Activated naive CD8-positive, alpha-beta T cell treated with anti-CD3 and anti-CD28 coated beads, Interleukin-2, amount 10 ng/mL, durations not matched to agents 7 days and 5 days (primary cell): ENCODE measurements at places on chromosomes 3 and 15.

- H3K27me3 ChIP-seq, result peaks cover 56% of the 10 kb centered on the region
- peaks cover 1% of the 10 kb centered on the region for H3K36me3 ChIP-seq
- H3K4me3 ChIP-seq, result peak within 1 kb of the TSS; percentile 44
- peak; percentile 30 for DNase-seq
Measured at GRCh38 chr3:24494618-24495325, at the start of gene THRB. Gene THRB (minus strand): TSS chr3:24494850.

DNA sequence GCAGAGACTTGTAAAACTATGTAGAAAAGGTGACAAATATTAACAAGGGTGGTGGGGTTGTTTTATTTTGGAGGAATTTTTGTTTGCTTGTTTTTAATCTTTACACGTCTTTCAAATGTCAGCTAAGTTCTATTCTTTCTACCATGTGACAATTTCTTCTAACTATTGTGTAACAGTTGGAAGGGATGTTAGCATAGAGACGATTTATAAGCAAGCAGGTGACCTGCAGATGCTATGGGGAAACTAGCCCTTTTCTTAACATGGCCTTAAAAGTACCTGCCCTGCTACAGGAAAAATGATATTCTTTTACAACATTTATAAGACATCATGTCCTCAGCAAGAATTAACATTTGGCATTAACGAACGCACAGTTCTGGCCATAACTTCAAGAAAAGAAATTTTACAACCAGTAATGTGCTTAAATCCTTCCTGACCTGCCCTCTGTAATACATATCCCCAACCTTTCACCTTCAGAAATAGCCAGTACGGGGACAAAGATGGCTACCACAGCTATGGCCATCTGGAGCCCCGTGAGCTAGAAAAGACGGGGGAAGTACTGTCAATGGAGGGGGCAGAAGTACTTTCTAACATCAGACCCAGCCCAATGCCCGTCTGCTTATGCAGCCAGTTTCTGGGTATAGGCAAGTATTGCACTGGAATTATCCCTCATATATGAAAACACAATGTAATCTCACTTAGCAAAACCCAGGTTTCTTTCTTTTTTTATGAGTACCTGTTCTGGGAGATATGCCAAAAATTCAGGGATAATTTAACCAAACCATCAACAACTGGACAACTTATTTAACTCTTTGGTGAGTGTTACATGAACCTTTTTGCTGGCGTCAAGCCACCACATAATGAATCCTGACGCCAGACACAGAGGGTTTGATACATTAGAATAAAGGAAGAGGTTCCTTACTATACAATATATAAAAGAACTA lies 67.7 kb upstream of the NR2F2 start:
- no peak for DNase-seq
- no peak overlapping the region for H3K4me3 ChIP-seq
- no peaks in the 10 kb centered on the region for H3K27me3 ChIP-seq
- H3K27ac ChIP-seq, result no peak overlapping the region
- H3K4me1 ChIP-seq, result no peaks in the 10 kb centered on the region
- no peaks in the 10 kb centered on the region for H3K36me3 ChIP-seq

GRCh38 chr3:50171540-50172301 lies 16.6 kb downstream of the SEMA3F start:
- no peak overlapping the region for H3K4me3 ChIP-seq
- no peaks in the 10 kb centered on the region for H3K27me3 ChIP-seq
- peaks cover 2% of the 10 kb centered on the region for H3K4me1 ChIP-seq
- H3K27ac ChIP-seq, result no peak overlapping the region
- no peak for DNase-seq

DNA sequence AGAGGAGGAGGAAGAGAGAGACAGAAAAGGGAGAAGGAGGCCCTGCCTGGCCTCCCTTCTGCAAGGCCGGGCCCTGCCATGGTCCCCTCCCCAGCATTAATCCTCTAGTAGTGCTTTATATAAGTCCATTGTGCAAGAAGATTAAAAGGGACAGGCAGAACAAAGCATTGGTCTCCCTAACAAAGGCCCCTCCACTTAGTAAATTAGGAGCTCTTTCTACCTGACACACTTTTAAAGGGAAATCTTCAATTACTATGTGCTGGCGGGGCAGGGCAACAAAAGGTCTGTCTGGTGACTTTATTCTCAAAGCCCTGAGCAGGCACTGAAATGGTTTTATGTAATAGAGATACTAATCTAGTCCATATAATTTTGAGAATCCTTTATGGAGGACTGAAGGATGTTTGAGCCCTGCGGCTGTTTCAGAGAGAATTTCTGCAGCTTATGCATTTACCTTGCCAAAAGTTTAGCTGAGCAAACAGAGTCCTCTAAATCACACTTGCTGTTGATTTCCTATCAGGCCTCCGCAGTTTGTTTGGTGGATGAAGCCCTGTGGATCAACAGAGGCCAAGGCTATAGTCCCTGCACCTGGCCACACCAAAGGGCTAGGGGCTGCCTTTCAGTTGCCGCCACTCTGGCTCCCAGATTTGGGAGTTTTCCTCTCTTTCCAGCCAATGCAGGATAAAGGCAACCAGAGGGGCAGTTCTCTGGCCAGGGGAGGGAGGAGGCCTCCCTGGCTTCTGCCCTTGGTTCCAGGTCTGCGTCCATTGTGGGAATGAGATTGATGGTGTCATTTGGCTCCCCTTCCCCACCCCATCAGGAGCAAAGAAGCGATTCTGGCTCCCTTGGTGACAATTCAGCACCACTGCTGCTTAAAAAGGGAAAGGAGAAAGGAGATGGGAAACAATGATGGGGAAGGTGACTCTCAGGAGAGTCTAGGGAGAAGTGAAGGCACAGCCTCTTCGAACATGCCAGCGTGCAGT lies 148.0 kb downstream of the MEGF11 start:
- peaks cover 7% of the 10 kb centered on the region for H3K27me3 ChIP-seq
- no peaks in the 10 kb centered on the region for H3K36me3 ChIP-seq
- H3K27ac ChIP-seq, result no peak overlapping the region

DNA sequence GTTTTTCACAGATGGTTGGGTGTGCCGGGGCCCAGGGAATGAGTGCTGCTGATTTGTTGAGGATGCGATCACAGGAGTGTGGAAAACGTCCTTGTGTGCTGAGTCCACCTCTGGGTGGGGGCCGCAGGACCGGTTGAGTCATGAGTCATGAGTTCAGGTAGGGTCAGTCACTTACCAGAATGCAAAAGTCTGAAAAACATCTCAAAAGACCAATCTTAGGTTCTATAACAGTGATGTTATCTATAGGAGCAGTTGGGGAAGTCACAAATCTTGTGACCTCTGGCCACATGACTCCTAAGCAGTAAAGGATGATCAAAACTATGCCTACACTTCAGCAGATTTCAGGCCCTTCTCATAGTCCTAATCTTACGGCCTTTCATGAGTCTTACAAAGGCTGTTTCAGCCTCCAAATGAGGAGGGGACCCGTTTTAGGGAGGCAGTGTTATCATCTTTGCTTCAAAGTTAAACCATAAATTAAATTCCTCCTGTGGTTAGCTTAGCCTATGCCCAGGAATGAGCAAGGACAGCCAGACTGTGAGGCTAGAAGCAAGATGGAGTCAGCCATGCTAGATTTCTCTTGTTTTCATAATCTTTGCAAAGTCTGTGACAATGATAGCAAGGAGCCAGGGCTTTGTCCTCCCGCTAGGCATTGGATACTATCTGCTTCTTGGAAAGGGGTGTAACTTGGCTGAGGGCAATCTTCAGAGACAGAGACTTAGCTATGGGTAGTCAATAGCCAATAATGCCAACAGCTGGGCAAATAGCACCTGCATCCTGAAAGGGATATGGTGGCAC lies 30.6 kb upstream of the PIAS1 start:
- no peak for DNase-seq
- no peaks in the 10 kb centered on the region for H3K4me1 ChIP-seq

DNA sequence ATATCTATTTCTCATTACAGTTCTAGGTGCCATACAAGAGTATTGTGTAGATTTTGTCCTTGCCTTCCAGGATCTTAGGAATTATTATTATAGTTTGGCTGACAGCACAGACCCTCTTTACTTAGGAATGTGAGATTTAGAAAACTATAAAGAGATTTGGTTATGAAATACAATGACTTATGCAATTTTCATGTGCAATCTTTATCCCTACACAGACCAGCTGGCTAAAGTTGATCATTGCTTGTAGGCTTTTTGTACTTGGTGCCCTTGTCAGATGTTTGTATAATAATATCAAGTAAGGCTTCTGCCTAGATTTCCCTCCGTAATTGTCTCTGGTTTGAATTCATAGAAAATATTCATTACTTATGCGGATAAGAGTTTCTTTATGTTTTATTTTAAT lies 174.5 kb upstream of the GAP43 start:
- H3K4me3 ChIP-seq, result no peak overlapping the region
- no peaks in the 10 kb centered on the region for H3K27me3 ChIP-seq
- H3K36me3 ChIP-seq, result no peaks in the 10 kb centered on the region
- H3K4me1 ChIP-seq, result no peaks in the 10 kb centered on the region

DNA sequence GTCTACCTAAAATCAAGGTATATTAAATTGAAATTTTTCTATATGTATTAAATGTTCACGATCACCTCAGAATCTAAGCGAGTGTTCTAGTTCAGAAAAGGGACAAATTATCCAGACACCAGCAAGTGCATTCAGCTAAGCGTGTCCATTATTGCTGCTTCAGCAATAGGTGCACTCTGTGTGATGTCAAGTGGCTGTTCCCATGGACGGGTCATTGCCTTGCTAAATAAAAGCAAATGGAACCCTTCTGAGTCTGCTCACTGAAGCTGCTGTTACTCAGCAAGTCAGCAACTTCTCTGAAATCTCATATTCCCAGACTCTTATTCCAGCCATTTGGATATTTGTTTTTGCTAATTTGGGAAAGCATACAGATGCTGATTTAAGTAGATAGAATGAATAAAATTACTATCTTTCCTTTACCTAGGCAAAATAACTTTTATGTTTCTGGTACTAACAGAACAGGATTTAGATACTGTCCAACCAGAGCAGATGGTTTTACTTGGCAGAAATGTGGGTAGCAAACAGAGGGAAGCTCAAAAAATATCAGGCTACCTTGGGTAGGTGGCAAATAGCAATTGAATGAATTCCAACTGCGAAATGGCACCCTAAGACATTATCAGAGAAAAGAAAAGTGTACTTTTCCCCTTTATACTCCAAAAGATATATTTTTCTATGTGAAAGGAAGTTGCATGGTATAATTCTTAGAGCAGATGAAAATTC lies 407.0 kb downstream of the GAP43 start:
- H3K4me3 ChIP-seq, result no peak overlapping the region
- H3K27me3 ChIP-seq, result no peaks in the 10 kb centered on the region
- no peaks in the 10 kb centered on the region for H3K4me1 ChIP-seq
- DNase-seq, result no peak

GRCh38 chr3:13243586-13243985 lies 170.4 kb upstream of the IQSEC1 start:
- H3K36me3 ChIP-seq, result no peaks in the 10 kb centered on the region
- H3K27ac ChIP-seq, result no peak overlapping the region
- H3K4me3 ChIP-seq, result no peak overlapping the region

GRCh38 chr3:152496716-152497115 lies 228.0 kb downstream of the MBNL1 start:
- H3K27me3 ChIP-seq, result peaks cover 10% of the 10 kb centered on the region
- H3K4me1 ChIP-seq, result peaks cover 5% of the 10 kb centered on the region
- H3K36me3 ChIP-seq, result peaks cover 2% of the 10 kb centered on the region
- H3K27ac ChIP-seq, result no peak overlapping the region
- no peak overlapping the region for H3K4me3 ChIP-seq

GRCh38 chr3:149810846-149811245 lies 2.2 kb upstream of the RNF13 start:
- no peak overlapping the region for H3K4me3 ChIP-seq
- peaks cover 3% of the 10 kb centered on the region for H3K36me3 ChIP-seq
- no peak for DNase-seq
- peaks cover 26% of the 10 kb centered on the region for H3K4me1 ChIP-seq
- no peak overlapping the region for H3K27ac ChIP-seq
- H3K27me3 ChIP-seq, result peaks cover 21% of the 10 kb centered on the region

GRCh38 chr15:29554531-29554930 lies 267.7 kb downstream of the TJP1 start:
- H3K4me3 ChIP-seq, result no peak overlapping the region
- H3K4me1 ChIP-seq, result no peaks in the 10 kb centered on the region
- peaks cover 7% of the 10 kb centered on the region for H3K27me3 ChIP-seq
- no peak for DNase-seq
- no peaks in the 10 kb centered on the region for H3K36me3 ChIP-seq
- no peak overlapping the region for H3K27ac ChIP-seq

DNA sequence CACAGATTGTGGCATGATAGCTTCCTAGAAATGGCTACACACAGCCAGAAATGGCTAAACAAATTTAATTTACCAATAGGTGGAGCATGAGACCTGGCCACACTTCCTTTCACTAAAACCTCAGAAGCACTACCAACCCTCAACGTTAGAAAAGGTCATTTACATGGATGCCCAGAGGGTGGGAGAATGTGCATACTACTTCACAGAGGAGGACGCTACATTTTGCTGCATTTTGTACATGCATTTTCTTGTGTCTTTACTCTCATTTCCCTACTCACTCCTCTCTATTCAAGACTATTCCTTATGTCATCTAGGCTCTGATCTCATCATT lies 40.1 kb downstream of the C2CD4B start:
- peaks cover 36% of the 10 kb centered on the region for H3K4me1 ChIP-seq
- no peak for DNase-seq
- H3K36me3 ChIP-seq, result peaks cover 3% of the 10 kb centered on the region
- peak overlapping the region; percentile 46 for H3K4me3 ChIP-seq
- H3K27ac ChIP-seq, result peak overlapping the region; percentile 76
- peaks cover 8% of the 10 kb centered on the region for H3K27me3 ChIP-seq

DNA sequence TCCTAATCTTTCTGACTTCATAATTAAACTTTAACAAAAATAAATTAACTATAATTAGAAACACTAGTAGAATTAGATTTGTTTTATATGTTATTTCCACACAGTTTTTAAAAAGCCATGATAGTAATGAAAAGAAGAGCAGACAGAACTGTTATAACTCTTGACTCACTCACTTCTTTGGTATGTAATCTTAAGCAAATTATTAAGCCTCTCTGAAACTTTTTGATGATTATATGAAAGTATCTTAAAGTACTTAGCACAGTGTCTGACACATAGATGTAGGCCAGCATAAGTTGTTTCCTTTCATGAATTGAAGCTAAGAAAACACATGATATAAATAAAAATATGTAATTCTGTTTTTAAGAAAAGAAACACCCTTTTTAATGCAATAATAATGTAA lies 123.6 kb upstream of the MLF1 start:
- no peak overlapping the region for H3K27ac ChIP-seq
- DNase-seq, result no peak
- no peaks in the 10 kb centered on the region for H3K4me1 ChIP-seq
- H3K27me3 ChIP-seq, result no peaks in the 10 kb centered on the region
- no peaks in the 10 kb centered on the region for H3K36me3 ChIP-seq
- no peak overlapping the region for H3K4me3 ChIP-seq

DNA sequence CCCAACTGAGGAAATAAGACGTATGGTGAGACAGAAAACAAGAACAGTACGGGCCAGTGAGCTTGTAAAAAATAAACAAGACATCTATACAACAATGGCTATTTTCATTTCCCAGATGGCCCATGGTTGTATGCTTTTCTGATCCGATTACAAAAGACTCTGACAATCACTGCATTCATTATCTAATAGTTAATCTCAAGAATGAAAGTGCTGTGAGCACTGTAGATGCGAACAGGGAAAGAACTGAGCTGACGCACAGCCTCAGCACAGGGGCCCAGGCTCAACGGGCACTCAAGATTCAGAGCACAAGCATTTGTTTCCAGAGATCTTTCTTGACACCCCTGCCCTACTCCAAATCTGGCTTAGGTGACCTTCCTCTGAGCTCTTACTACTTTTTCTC lies 6.9 kb downstream of the MTMR10 start:
- peaks cover 34% of the 10 kb centered on the region for H3K36me3 ChIP-seq
- H3K4me3 ChIP-seq, result no peak overlapping the region
- no peak for DNase-seq
- H3K27ac ChIP-seq, result no peak overlapping the region

- no peak for DNase-seq
- H3K27me3 ChIP-seq, result peaks cover 43% of the 10 kb centered on the region
- H3K36me3 ChIP-seq, result no peaks in the 10 kb centered on the region
- H3K4me1 ChIP-seq, result peaks cover 23% of the 10 kb centered on the region
- H3K4me3 ChIP-seq, result no peak overlapping the region
Measured at GRCh38 chr3:197302696-197303341, 4.4 kb upstream of the DLG1 start.
